ENCODE measurements at places on chromosomes 12 and 14.

DNA sequence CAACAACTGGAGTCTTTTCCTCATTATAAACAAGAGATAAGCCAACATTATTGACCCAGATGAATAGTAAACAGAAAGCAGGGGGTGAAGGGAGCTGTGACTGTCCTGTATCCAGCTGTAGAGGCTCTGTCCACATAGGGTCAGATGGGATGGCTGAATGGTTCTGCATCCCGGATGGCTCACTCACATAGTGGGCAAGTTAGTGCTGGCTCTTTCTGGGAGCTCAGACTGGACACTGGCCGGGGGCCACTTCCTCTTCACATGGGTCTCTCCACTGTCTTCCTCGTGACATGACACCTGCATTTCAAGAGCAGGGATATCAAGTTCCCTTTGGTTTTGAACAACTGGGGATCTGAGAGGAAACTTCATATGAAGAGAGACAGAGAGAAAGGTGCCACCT, 969.6 kb upstream of the TMEM132C start:
- DNase-seq, result no peak

- no peak for DNase-seq
These were observed 2.4 kb downstream of the MYL2 start for GRCh38 chr12:110917961-110918360.

DNA sequence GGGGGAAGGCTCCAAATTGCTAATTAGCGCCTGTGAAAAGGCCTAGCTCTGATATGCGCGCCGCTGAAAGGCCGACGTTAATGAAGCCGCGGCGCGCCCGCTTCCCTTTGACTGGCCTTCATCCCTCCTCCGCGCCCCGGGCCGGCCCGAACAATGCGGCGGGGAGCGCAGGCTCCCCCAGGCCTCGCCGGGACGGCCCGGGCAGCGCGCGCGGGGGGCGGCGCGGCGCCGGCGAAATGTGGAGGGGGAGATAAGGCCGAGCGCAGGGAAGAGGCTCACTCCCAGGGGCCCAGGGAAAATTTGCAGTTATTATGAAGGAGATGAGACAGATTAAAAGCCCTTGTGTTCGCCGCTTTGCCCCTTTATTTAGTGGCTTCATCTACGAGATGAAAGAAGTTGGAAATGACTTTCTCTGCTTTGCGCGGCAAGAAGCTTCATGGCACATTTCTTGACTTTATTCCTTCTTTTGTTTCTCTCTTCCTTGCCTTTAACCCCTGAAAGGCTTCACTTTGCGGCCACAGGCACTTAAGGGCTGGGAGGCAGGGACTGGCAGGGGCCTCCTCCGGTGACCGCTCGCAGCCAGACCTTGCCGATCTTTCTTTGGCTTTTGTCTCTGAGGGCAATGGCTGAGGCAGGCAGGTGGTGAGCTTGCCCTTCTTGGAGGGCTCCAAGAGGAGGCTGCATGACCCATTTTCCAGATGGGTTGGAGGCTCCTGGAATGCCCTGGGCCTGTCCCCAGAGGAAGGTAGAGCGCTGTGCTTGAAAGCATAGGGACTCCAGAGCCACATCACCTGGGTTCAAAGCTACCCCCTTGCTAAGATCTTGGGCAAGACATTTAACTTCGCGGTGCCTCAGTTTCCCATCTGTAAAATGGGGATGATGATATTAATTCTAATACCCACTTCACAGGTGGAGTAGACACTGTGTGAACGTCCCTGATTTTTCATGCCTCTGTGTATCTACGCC, 12.7 kb upstream of the GPATCH2L start:
- DNase-seq, result no peak

DNA sequence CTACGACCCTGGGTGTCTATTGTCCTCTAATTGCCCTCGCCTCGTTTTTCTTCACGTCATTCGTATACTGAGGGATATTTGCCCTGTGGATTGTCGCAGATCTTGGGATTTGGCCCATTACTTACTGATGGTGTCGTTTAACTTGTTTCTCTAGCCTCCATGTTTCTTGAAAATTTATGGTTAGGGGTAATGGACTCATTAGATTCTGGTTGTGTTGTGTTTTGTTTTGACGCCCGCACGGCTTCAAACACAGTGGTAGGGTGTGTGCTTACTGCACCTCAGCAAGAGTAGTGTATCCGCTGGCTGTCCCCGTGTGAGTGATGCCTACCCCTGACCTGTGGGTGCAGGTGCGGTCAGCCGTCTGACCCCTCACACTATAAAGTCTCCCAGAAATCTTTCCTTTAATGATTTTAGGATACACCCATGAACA, 874 bp upstream of the RNU6-8 start:
- no peak for DNase-seq

- no peak for DNase-seq
These were observed 78.9 kb upstream of the GZMB start for GRCh38 chr14:24712909-24713308.

DNA sequence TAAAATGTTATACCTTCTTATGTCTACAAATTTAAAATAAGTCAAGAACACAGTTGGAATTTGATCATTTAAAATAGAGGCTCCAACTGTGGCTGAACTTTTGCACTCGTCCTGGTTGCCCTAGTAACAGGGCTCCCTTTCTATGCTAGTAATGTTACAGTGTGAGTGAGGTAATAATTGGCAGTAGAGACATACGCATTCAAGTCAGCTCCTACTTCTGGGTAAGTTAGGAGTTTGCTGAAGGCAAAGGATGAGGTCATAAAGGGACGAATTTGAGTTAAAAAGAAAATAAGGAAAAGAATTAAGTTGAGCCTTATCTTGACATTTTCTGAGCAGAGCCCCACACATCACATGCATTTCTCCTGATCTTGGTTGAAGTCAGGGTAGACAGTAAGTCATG, 129.1 kb downstream of the TMEM117 start:
- DNase-seq, result no peak

DNA sequence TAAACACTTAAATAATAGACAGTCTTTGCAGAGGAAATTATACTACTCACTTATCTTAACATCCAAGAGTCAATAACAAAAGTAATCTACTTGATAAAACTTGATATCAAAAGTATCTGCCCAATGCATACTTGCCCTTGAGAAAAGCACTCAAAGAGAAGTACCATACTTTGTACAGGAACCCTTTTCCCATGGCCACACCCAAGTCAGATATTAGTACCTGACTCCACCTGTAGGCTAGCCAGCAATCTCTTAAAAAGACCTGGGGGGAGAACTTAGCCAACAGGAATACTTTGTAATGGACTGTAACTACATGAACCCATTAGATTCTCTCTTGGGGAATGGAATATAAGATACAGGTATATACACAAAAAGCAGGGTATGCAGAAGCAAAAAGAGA, 99.6 kb upstream of the HECTD1 start:
- DNase-seq, result no peak

DNA sequence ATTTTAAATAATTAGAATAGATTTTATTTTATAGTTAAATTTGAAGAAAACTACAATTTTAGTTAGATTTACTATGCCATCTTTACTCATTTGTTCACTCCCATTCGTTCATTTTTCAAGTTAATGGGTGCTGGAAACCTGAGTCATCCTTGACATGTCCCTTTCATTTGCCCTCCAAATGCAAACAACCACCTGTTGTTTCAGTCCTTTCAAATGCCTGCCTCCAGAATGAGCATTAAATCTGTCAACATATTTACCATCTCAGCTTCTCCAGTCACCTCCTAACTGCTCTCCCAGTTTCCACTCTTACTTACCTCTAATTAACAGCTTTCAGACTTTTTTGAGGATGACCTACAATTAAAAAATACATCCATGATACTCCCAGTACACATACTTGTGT, 375.5 kb downstream of the RAD51B start:
- DNase-seq, result no peak

GRCh38 chr12:100539202-100539601, 34.3 kb upstream of the GAS2L3 start:
- no peak for DNase-seq
